ENCODE measurements at places on chromosomes 13 and 19.
A peak's percentile ranks its signal among the peaks of the same experiment; 100 is the strongest.

GRCh38 chr19:4988770-4989251 lies 19.9 kb downstream of the KDM4B start:
- DNase-seq, result peak; percentile 70

- DNase-seq, result no peak
Measured at GRCh38 chr19:16061943-16062342, 14.4 kb upstream of the TPM4 start.

- DNase-seq, result peak; percentile 88
Measured at GRCh38 chr19:6279931-6280591, at the start of gene MLLT1. MLLT1 (minus strand) TSS chr19:6279975; CDS start chr19:6279784, 191 bp downstream.

DNA sequence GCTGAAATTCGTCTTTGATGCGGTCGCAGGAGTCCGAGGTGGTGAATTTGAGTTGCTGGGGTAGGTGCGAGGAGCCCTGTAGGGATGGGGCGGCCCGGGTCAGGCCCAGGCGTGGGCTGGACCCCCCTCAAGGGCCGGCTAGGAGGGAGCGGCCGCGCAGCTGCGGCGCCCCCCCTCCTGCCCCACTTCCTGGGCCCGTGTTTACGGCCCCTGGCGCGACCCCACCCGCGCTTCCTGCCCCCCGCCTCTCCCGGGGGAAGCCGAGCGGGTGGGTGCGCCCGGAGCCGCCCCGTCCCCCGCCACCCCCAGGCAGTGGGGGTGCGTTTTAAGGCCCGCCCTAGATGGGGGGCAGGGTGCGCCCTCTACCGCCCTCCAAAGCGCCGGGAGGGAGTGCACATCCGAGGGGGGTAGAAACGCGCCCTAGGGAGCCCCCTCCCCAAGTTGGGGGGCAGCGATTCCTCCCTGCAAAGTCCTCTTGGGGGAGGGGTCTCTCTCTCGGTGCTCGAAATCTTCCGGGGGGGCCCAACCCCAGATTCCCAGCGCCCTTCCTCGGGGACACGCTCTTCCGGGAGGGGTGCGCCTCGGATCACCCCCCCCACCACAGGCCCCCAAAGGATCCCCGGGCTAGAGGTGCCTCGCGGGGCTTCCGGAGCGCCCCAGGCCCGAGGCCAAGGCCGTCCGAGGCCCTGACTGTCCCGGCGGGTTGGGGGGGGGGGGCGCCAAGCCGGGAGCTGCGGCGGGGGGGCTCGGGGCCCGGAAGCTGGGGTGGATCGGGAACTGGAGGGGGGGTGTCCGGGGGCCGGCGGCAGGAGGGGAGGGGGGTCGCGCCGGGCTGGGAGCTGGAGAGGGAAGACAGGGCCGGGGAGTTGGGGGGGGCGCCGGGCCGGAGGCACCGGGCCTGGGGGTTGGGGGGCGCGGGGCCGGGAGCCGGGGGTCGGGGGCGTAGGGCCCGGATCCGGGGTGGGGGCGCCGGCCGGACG lies 823 bp downstream of the TLE5 start:
- DNase-seq, result no peak

- DNase-seq, result no peak
Measured at GRCh38 chr13:40330950-40331349, 335.5 kb downstream of the FOXO1 start.

DNA sequence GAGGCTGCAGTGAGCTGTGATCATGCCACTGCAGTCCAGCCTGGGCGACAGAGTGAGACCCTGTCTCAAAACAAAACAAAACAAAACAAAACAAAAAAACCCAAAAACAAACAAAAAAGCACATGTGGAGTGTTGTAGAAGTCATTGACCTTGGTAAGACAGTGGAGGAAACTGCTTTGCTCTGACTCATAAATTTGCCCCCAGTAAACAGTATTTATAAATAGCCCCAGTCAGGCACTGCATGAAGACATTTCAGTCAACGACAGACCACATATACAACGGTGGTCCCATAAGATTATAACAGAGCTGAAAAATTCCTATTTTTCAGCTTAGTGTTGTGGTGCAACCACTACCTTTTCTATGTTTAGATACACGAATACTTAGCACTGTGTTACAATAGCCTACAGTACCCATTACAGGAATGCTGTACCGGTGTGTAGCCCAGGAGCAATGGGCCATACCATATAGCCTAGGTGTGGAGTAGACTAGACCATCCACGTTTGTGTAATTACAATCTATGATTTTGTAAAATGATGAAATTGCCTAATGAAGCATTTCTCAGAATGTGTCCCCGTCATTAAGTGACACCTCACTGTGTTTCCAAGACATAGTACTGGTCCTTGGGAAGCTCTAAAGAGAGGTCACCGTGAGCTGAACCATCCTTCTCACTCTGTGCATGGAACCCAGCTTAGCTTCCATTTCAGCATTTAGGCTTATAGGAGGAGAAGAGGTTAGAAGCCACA lies 1.1 kb downstream of the ARL11 start:
- no peak for DNase-seq

- no peak for DNase-seq
Measured at GRCh38 chr19:1470305-1471009, 8.6 kb downstream of the C19orf25 start.

DNA sequence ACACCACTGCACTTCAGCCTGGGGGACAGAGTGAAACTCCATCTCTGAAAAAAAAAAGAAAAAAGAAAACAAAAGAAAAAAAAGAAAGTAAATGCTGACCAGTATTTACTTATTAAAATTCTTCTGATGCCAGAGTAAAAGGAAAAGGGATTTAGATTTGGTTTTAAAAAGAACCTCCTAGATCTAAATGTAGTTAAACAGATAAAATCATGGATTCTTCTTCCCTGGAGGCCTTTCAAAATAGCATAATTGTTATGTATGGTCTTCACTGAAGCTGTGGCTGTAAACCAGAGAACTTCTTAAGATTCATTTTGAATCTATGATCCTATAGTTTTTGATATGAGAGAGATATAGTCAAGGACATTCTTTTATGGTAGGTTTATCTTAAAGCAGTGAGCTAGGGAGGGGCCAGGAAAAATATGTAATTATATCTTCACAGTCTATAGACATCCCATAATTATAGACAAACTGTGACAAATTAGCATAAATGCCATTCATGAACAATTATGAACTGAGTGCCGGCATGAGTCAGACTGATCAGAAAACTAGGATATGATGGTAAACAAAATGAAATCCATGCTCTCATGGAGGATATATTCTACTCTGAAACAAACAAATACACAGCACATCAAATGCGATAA lies 14.9 kb upstream of the STK24 start:
- no peak for DNase-seq

DNA sequence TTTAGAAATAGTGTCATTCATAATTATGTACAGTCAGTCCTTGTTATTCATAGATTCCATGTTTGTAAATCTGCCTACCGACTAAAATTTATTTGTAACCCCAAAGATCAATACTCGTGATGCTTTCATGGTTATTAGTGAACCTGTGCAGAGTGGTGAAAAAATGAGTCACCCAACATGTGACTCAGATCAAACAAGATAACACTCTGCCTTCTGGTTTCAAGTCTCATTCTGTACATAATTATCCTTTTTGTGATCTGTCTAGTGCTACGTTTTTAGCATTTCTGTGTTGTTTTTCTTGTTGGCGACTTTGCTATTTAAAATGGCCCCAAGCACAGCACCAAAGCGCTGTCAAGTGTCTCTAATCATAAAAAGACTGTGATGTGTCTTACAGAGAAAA lies 274.7 kb downstream of the SUCLA2 start:
- DNase-seq, result no peak

DNA sequence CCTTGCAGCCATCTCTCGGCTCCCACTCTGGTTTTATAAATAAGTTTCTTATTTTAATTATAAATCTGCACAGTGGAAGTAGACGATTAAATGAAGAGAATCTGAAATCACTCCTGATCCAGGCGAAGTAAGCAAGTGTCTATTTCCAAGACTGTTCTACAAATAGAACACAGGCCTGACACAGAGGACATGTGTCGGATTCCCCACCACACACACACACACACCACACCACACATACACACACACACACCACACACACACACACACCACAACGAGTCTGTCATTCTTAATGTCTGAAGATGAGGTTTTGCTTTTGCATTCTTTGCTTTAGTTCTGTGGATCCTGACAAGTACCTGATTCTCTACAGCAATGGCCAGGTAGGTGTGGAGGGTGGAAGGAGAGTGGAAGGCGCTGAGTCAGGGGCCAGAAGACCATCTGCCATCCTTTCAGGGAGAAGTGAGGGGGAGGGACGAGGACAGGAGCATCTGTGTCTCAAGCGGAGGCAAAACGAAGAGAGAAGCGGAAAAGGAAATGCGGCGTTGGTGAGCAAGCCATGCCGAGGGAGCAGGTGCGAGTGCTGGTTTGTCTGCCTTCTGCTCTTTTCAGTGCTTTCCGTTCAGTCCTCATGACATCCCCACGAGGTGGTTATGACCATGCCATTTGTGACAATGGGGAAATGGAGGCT lies 110.2 kb downstream of the TEX26 start:
- DNase-seq, result no peak
